ENCODE measurements at places on chromosomes 6 and 20.

DNA sequence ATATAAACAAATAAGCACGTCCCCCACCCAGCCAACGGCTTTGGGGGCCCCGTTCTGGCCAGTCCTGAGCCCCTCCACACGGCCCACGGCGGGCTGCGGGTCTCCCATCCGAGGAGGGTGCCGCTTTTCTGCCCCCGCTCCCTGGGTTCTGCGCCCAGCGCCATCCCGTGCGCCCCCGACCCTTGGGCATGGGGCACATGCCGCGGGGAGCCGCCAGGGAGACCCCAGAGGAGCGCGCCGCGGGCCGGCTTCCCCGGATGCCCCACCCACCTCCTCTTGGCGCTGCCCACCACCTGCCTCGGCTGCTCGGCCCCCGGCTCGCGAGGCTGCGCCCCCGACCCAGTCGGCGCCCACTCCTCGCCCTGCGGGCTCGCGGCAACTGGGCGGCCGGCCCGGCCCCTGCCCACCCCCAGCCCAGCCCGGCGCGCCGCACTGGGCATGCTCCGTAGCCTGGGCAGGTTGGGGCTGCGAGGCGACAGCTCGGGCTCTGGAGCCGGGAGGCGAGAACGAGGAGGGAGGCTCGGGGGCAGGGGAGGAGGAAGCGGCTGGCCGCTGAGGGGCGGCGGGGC, 570 bp upstream of the PLCB4 start:
- peaks cover 3% of the 10 kb centered on the region for H3K4me1 ChIP-seq
- no peak overlapping the region for H3K4me3 ChIP-seq
- peaks cover 1% of the 10 kb centered on the region for H3K36me3 ChIP-seq
- H3K27ac ChIP-seq = no peak overlapping the region
- DNase-seq = no peak

- H3K4me3 ChIP-seq = no peak overlapping the region
- DNase-seq = no peak
- no peak overlapping the region for H3K27ac ChIP-seq
- H3K27me3 ChIP-seq = no peaks in the 10 kb centered on the region
- H3K4me1 ChIP-seq = no peaks in the 10 kb centered on the region
Observed at GRCh38 chr20:56722042-56722441, 92.9 kb downstream of the TFAP2C start.

- H3K4me1 ChIP-seq = peaks cover 60% of the 10 kb centered on the region
- peak overlapping the region; percentile 24 for H3K27ac ChIP-seq
Observed at GRCh38 chr20:17663040-17663399, 19.0 kb downstream of the RRBP1 start.

DNA sequence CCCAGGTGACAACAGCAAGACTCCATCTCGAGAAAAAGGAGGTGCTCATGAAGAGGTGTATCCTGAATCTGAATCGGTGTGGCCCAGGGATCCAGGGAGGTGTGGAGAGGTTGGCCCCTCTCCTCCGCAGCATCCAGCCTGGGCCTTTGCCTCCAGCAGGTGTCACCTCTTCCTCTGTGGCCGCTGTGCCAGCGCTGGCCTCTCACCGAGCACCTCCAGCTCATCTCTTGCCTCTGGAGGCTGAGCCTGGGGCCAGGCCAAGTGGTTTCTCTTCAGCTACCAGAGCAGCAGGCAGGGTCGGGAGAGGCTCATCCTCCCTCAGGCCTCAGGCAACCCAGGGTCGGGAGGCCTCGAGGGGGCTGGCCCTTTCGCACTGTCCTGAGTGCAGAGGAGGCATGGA, 1.2 kb upstream of the COL20A1 start:
- peaks cover 8% of the 10 kb centered on the region for H3K27me3 ChIP-seq
- peaks cover 2% of the 10 kb centered on the region for H3K4me1 ChIP-seq
- no peaks in the 10 kb centered on the region for H3K36me3 ChIP-seq
- no peak overlapping the region for H3K27ac ChIP-seq

- peak overlapping the region; percentile 30 for H3K27ac ChIP-seq
- H3K27me3 ChIP-seq = peaks cover 77% of the 10 kb centered on the region
- H3K4me1 ChIP-seq = peaks cover 28% of the 10 kb centered on the region
- H3K36me3 ChIP-seq = no peaks in the 10 kb centered on the region
Observed at GRCh38 chr20:51563486-51564332, 21.2 kb upstream of the NFATC2 start.

DNA sequence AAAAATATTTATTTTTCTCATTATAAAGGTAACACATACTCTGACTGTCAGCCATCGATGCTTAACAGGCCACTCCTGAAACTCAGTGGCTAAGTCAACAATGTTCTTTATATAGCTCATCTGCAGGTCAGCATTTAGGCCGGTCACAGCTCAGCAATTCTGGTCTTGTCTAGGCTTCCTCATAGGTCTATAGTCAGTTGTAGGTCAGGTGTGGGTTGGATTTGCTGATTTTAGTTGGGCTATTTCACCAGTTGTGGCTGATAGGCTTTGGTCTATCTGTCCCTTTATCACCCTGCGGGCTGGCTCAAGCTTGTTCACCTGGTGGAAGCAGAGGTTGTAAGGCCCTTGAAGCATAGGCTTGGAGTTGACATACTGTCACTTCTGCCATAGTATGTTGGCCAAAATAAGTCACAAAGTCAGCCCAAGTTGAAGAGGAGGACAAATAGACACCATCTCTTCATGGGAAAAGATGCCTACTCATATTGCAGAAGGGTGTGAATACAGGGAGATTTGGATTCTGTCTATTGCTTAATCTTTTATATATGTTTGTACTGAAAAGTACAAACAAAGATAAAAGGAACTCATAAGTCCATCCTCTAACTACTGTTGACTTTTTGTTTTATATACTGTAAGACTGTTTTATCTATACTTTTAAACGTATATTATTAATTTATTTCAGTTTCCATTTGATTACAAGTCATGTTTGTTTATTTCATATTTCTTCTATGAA, 75.0 kb downstream of the BCKDHB start:
- H3K36me3 ChIP-seq = peaks cover 19% of the 10 kb centered on the region
- H3K4me1 ChIP-seq = no peaks in the 10 kb centered on the region
- no peak overlapping the region for H3K4me3 ChIP-seq
- H3K27me3 ChIP-seq = no peaks in the 10 kb centered on the region
- no peak overlapping the region for H3K27ac ChIP-seq
